HuH-7.5 (cell line): ENCODE measurements at places on chromosomes 4 and X.

- DNase-seq, result no peak
Measured at GRCh38 chr4:94290245-94290644, 52.4 kb downstream of the HPGDS start.

DNA sequence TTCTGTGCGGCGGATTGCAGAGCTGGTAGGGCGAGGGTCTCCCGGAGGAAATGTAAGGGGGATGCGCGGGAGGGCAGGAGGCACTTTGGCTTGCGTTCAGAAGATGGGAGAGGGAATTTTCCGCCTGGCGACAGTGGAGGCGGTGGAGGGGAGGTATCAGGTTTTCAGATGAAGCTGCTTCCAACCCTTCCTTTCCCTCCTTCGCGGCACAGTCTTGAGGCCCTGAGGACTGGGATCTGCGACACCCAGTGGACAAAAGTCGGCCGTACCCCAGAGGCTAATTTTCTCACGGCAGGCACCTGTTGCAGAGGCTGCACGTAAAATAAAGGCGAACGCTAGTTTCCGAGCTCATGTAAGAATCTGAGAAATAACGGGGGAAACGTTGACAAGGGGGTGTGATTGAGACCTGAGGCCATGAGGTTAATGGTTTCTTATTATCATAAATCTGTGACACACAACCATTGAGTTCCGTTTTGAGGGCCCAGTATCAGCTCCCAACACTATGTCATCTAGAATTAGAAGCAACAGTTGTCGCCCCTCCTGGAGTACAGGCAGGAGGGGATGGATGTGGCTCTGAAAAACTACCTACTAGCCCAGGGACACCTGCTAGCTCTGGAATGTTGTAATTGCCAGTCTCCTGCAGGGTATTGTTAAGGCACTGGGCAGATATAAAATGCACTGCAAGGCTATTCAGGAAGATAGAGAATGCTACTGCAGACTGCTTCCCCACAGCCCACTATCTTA is 1.1 kb downstream of the ZCCHC18 start:
- peak; percentile 17 for DNase-seq

- DNase-seq, result no peak
Measured at GRCh38 chr4:176575141-176575730, 217.5 kb downstream of the VEGFC start.

DNA sequence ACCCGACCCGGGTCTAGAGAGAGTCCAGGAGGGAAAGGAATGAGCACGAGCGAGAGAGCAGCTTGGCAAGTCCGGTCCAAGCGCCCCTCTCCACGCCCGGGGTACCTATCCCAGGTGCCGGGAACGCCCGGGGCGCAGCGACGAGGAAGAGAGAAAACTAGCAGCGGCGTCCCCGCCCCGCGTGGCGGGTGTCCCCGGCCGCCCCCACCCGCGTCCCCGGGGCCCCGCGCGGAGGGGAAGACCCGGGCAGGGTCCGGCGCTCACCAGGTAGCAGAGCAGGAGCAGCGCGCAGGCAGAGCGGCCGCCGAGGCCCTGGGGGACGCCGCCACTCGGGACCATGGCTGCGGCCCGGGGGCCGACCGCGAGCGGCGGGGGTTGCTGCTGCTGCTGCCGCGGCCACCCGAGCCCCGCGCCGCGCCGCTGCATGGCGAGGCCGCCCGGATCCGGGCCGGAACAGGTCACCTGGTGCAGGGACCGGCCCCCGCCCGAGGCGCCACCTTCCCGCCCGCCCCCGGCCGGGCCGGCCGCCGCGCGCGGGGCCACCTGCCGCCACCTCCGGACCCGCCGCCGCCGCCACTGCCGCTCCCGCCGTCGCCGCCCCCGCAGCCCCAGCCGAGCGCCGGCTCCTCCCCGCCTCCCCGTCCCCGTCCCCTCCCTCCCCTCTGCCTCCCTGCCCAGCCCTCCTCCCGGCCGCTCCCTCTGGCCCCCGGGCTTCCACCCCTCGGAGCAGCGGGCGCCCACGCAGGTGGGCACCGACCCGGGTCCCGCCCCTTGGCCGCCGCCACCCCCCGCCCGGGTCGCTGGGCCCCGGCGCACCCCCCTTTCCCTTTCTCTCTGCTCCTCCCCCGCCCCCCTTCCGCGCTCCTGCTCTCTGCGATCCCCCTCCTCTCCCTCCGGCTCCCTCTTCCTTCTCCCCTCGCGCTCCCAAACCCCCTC is at the start of gene SEL1L3:
Gene SEL1L3, minus strand, starts transcription at position 578 of the 936 bp plus-strand sequence. Its CDS starts 152 bp downstream, at position 426.
- DNase-seq, result peak; percentile 81

DNA sequence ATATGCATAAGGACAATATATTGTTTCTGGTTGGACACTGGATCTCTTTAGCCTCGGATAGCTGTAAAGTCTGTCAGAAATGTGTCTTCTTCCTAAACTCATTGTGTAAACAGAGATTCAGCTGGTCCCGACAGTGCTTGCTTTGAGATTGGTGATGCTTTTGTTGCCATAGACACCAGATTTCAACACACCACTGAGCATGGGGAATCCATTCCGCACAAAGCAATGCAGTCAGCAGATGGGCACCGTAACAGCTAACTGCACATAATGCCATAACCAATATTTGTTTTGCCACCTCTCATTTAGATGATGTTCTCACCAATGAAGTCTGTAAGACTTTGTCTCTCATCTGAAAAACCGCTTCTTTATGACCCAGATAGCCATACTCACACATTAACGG is 33.3 kb upstream of the FAM47C start:
- no peak for DNase-seq

GRCh38 chr4:11564021-11564420 is 135.3 kb upstream of the HS3ST1 start:
- no peak for DNase-seq
